ENCODE measurements at places on chromosomes 16 and 17. TPM values are rescaled to one million over a fixed set of nuclear protein-coding genes. Genes with fewer than 3 reads are reported as not detected.

- no peak for DNase-seq
- no peak overlapping the region for H3K4me3 ChIP-seq
- no peaks in the 10 kb centered on the region for H3K4me1 ChIP-seq
- H3K36me3 ChIP-seq: no peaks in the 10 kb centered on the region
- no peaks in the 10 kb centered on the region for H3K27me3 ChIP-seq
- no peak overlapping the region for H3K27ac ChIP-seq
These were observed 33.9 kb downstream of the BAHCC1 start for GRCh38 chr17:81428948-81429774.

DNA sequence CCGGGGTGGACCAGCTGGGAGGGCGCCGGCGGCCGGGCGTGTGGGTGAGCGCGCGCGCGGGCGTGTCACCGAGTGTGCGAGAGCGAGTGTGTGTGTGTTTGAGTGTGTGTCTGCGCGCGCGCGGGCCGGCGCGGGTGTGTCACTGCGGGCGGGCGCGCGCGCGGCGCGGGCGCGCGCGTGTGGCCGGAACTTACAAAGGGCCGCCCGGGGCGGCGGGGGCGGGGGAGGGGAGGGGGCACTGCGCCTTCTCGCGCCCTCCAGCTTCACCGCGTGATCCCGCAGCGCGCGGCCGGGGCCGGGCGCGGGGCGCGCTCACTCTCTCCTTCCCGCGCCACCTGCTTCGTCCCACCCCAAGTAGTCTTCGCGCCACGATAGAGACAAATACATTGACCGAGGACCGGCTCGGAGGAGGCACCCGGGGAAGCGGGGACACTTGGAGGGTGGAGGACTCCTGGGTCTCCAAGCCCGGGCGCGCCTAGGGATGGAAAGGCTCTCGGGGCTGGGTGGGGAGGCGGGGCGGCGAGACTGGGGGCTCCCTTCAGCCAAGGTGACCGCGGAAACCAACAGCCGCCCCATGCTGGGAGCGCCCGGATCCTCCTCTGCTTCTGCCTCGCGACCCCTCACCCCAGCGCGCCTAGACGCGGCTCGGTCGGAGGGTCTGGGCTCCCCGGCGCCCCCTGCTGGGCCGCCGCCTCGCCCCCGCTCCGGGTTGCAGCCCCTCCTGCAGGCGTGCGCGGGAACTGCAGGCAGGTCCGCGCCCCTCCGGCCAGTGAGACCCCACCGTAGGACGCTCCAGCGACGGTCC, at the start of gene SRCIN1:
TSS of gene SRCIN1 (minus strand) at position 112 of the 805 bp plus-strand sequence. CDS start 247 bp downstream, outside the sequence.
- H3K27me3 ChIP-seq: no peaks in the 10 kb centered on the region

GRCh38 chr16:67529582-67530012, 968 bp downstream of the RIPOR1 start:
- no peak overlapping the region for H3K27ac ChIP-seq
- DNase-seq: no peak
- H3K27me3 ChIP-seq: no peaks in the 10 kb centered on the region

SKAP1 gene
- total RNA-seq: 1.8 TPM

OTOP3 gene
- total RNA-seq: not detected
